AG09309 (cell line): ENCODE measurements at places on chromosomes 2 and 18.

- DNase-seq = no peak
Observed at GRCh38 chr2:71560638-71561011, 107.3 kb downstream of the DYSF start.

DNA sequence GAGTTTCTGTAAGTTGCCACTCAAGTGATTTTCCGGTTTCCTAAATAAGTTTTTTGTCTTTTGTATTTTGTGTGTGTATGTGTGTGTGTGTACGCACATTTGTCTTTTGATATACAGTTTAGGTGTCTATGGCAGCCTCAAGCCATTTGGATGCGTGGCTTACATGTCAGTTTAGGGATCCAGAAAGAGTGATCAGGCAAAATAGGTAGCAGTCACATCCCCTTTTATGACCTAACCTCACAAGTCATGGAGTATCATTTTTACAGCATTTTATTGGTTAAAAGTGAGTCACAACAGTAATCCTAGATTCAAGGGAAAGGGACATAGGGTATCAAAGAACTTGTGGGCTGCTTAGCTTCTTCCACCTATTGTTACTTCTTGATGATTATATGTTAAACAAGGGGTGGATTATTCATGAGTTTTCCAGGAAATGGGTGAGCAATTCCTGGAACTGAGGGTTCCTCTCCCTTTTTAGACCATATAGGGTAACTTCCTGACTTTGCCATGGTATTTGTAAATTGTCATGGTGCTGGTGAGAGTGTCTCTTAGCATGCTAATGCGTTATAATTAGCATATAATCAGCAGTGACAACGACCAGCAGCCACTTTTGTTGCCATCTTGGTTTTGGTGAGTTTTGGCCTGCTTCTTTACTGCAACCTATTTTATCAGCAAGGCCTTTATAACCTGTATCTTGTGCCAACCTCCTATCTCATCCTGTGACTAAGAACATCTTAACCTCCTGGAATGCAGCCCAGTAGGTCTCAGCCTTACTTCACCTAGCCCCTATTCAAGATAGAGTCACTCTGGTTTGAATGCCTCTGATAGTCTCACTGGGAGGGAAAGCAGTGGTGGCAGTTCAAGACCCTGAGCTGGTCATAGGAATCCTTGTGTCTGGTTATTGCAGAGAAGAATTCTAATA, 8.6 kb upstream of the SOCS6 start:
- DNase-seq = no peak

- no peak for DNase-seq
Observed at GRCh38 chr18:38790303-38790702, 1224.7 kb upstream of the CELF4 start.

- no peak for DNase-seq
Observed at GRCh38 chr2:223868005-223868404, 30.6 kb upstream of the AP1S3 start.

- DNase-seq = no peak
Observed at GRCh38 chr2:57802243-57802642, 244.4 kb upstream of the VRK2 start.

- no peak for DNase-seq
Observed at GRCh38 chr2:44560941-44561340, 199.2 kb downstream of the CAMKMT start.

- DNase-seq = no peak
Observed at GRCh38 chr2:164515030-164515429, 106.3 kb downstream of the GRB14 start.

DNA sequence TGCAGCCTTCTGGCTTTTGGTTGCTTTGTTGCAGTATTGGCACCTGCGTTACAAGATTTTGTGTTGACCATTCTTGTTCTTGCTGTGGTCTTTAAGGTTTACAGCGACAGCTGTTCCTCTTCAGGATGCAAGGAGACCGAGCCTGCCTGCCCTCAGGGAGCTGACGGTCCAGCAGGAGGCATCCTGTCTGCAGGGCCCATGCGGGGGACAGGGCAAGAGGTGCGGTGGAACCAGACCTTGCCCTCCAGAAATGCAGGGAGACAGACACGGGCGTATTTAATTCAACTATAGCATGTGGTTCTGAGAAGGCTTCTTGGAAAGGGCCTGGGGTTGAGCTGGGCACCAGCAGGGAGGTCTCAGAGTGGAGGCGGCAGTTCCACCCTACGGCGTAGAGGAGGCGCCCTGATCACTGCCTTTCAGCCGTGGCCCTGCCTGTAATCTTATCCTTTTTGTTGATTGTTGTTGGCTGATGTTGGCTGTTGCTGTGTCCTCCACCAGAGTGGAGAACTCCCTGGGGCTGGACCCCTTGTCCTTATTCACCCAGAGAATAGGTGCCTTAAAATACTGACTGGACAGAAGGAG, 71.7 kb downstream of the HPCAL1 start:
- DNase-seq = no peak

GRCh38 chr2:63122921-63123320, 72.3 kb downstream of the OTX1 start:
- no peak for DNase-seq

- DNase-seq = no peak
Observed at GRCh38 chr2:17355608-17356329, 162.5 kb downstream of the RAD51AP2 start.

DNA sequence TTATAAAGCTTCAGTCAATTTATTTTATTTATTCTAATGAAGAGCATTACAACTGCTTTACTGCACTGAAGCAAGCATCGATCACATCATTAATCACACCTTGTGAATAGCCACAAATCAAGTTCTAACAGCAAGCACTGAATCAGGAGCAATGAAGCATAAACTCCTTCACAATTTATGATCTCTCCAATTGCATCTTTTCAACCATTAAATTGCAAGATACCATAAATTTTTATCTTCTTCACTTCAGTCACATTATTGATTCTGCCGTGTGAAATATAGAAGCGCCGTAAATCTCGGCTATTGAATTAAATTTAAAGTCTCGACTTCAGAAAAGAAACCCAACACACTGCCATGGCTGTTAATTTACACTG, 298.7 kb downstream of the CDCA7 start:
- DNase-seq = no peak

- no peak for DNase-seq
Observed at GRCh38 chr2:71669058-71669456, 215.7 kb downstream of the DYSF start.

- no peak for DNase-seq
Observed at GRCh38 chr2:66700677-66701066, 265.7 kb downstream of the MEIS1 start.

- DNase-seq = no peak
Observed at GRCh38 chr2:37671816-37672103, 318 bp upstream of the CDC42EP3 start.

GRCh38 chr2:100868083-100868482, 48.1 kb downstream of the NPAS2 start:
- DNase-seq = no peak

- DNase-seq = no peak
Observed at GRCh38 chr18:23636071-23636399, 26.7 kb downstream of the ANKRD29 start.

DNA sequence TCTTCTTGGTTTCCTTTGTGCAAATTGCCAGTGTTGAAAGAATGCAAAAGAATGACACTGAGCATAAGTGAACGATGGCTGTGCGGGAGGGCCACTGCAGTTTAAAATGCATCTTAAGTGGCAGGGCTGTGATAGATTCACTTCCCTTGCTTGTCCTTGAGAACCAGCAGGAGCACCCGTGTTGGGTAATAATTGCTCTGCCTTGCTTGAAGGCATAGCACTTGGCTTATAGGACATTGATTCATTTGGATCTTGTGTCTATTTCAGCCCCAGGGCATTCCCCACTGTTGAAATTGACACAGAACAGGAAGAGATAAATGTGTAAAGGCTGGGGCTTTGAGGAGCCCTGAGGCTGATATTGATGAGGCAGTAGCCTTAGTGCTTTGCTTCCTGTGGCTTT, 1003.7 kb upstream of the GYPC start:
- DNase-seq = no peak

- no peak for DNase-seq
Observed at GRCh38 chr2:188459061-188459460, 167.4 kb downstream of the GULP1 start.

- no peak for DNase-seq
Observed at GRCh38 chr2:233413559-233414272, 59.4 kb downstream of the DGKD start.

GRCh38 chr2:73071360-73072128, at the start of gene SFXN5:
TSS of gene SFXN5 (minus strand) at chr2:73071712. CDS start at chr2:73071705, 7 bp downstream.
- peak; percentile 81 for DNase-seq

GRCh38 chr2:212730994-212731393, 192.4 kb upstream of the ERBB4 start:
- DNase-seq = no peak

GRCh38 chr18:10860382-10860781, 289.0 kb downstream of the PIEZO2 start:
- no peak for DNase-seq

DNA sequence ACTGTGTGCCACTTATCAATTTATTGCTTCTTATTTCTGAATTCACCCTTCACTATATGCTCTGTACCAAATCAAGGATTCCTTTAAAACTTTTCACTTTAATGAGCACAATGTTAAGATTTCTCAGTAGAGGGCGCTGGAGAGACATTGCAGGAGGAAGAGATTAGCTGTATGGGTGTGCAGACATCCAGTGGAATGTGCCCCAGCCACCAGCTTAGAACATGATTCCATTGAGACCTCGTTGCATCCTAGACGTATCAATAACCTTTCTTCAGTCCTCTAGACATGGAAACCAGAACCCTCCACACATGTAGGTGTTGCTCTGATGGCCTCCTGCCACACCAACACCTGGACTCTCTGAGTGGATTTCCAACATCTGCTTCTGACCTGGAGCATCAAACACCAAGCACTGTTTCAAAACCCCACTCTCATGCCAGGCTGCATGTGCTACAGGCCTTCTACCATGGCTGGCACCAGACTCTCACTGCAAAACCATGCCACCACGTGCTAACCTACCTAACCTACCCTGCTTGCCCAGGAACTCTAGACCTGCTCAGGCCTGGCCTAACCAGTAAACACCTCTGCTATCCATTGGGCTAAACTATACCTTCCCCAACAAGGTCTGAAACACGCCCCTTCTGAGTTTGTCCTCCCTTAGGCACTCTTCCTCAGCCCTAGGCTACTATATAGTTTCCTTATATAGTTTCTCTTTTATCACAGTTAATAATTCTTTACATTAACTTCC, 633.2 kb upstream of the PKDCC start:
- DNase-seq = no peak

GRCh38 chr2:219684721-219685689, 57.6 kb downstream of the SLC4A3 start:
- no peak for DNase-seq

DNA sequence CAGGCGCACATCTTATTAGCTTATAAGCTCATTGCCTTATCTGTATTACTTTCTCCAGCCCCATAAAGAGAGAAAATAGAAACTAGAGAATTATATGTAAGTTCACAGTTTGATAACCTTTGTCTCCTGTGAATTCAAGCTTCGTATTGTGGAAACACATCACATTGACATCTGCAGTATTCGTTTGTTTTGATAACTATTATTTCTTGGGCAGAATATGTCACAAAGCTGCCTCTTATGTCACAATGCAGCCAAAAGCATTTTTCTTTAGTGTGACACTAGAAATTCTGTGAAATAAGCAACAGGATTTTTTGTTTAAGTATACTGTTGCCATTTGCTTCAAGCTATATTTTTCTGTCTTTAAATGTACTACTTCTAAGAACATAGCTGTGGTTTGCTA, 221.5 kb downstream of the DOK6 start:
- no peak for DNase-seq

DNA sequence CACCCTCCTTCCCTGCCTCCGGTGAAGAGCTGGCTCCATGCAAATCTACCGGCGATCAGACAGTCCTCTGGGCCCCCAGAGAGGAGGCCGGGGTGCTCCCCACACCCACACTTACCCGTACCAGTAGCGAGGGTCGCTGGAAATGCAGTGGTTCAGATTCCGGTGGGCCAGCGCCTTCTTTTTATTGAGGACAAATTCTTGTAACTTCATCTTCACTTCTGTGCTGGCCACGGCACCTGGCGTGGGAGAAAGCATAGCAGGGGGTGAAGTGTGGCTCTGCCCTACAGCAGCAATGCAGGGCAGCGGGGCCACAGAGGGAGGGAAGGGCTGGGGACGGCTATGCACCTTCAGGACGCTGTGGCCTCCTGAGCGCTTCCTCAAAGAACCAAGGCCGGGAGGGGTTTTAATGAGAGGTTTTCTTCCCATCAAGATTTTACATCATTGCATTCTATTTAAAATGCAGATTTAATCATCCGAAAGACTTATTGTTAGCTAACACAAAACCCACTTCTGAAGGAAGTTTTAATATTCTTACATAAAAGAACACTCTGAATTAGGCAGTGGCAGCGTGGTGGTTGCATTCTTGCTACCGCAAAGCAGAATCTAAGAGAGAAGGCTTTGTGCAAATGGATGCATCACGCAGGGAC, 237.0 kb downstream of the HDAC4 start:
- DNase-seq = no peak

GRCh38 chr2:16325016-16325975, 340.3 kb downstream of the CYRIA start:
- no peak for DNase-seq

GRCh38 chr2:128302011-128302743, 16.5 kb downstream of the HS6ST1 start:
- DNase-seq = no peak

- peak; percentile 98 for DNase-seq
Observed at GRCh38 chr2:172693037-172693436, 42.6 kb upstream of the RAPGEF4 start.

DNA sequence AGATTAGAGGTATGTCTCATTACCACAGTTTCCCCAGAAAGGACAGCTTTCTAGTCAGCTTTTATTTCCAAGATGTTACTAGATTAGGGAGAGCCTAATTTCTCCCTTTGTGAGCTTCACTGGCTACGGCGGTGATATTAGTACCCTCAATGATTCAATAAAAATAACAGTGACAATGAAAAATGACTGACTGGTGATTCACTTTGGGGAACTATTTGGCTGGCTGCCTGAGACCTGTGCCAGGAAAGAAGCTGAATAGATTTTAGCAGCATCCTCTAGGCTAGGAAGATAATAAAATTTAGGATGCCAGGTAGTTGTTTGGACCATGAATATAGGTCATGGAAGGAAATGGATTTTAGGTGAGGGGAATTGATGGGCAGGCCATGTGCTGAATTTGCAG, 178.7 kb downstream of the FMNL2 start:
- DNase-seq = no peak

GRCh38 chr2:187581125-187581896, 27.1 kb upstream of the TFPI start:
- no peak for DNase-seq

DNA sequence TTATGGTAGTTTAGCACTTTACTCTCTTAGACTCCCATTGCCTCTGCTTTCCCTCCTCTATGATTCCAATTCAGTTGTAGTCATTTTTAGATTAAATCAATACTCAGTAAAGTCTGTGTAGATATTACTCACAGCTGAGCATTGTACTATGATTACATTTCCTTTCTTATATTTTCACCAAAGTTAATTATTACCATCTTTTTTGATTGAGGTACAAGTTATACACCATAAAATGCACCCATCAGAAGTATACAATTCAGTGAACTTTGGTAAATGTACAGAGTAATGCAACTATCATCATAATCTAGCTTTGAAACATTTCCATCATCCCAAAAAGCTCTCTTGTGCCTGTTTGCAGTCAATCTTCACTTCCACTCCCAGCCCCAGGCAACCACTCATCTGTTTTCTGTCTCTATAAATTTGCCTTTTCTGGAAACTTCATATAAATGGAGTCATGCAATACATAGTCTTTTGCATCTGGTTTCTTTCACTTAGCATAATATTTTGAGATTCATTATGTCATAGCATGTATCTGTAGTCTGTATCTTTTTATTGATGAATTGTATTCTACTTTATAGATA, 30.2 kb upstream of the ETAA1 start:
- no peak for DNase-seq

GRCh38 chr2:165582409-165582808, 112.9 kb downstream of the CSRNP3 start:
- no peak for DNase-seq

- DNase-seq = no peak
Observed at GRCh38 chr2:3336844-3337243, 40.8 kb downstream of the EIPR1 start.
